Activated CD8-positive, alpha-beta memory T cell treated with anti-CD3 and anti-CD28 coated beads, Interleukin-2, amount 10 ng/mL, durations not matched to agents 7 days and 5 days (primary cell): ENCODE measurements at places on chromosomes 1 and 21. TPM values are rescaled to one million over a fixed set of nuclear protein-coding genes. Genes with fewer than 3 reads are reported as not detected.

The NPHS2 gene
- not detected for total RNA-seq

The CFHR5 gene
- not detected for total RNA-seq

The RGS5 gene
- 3.7 TPM for total RNA-seq

The EPHA2 gene
- not detected for total RNA-seq

The PLPPR4 gene
- total RNA-seq, result not detected

The RAB3B gene
- 0.05 TPM for total RNA-seq

The CYP4A11 gene
- not detected for total RNA-seq

The ST6GALNAC5 gene
- not detected for total RNA-seq

The TLR5 gene
- 0.09 TPM for total RNA-seq

The BATF3 gene
- total RNA-seq, result 109 TPM
